Ecto neural progenitor cell (in vitro differentiated cells): ENCODE measurements at places on chromosomes 2 and 18.

- DNase-seq, result no peak
Measured at GRCh38 chr2:55019526-55020258, 30.6 kb downstream of the RTN4 start.

- DNase-seq, result peak; percentile 85
Measured at GRCh38 chr2:236158969-236159777, 9.0 kb downstream of the GBX2 start.

DNA sequence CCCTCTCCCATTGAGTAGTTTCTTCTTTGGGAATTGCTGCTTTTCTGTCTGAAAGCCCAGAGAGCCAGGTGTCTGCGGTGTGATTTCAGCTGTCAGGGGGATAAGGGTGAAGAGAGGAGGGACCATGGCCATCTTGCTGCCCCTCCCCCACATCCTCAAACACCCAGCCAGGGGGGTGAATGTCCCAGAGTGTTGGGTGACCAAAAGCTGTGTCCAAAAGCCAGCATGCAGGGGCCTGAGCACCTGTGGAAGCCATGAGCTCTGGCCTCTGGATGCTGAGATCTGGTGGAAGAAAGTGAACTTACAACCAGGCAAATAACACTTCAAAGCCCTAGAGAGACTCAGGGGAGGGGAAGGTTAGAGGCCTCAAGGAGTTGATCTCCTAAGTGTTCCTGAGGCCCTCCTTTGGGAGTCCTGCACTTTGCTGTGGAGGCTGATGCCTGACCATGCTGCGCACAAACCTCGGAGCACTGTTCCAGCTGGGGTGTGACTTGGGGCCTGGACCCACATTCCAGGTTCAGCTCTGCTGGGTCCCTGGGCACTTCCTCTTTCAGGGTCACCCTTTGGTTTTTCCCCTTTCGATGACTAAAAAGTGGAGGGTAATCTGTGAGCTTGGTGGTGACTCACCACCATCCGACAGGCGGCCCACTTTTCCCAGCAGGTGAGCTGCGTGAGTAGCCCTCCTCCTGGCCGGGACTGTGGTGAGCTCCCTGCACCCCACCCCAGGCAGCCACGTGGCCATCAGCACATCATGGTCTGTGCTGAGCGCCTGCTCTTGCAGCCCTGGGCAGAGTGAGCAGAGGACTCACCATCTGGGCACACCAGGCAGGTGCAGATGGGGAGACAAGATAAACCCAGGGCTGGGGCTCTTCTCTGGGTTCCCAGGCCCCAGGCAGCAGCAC is 66.8 kb upstream of the FOSL2 start:
- peak; percentile 44 for DNase-seq

DNA sequence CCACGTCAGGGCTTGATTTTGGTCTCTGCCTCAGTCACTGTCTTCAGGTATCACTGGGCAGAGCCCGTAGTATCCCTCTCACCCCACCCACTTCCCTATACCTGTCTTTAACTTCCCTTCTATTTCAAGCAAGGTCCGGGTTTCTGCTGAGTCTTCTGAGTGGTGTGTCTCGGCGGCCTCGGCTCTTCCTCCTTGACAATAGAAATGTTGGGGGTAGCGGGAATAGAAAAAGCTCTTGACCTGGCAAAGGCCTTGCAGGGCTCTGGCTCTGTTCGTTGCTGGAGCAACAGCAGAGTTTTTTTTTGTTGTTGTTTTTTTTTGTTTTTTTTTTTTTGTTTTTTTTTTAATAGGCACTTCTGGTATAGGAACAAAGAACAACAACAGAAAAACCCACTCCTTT is 16.0 kb upstream of the IGFBP5 start:
- DNase-seq, result no peak

- DNase-seq, result no peak
Measured at GRCh38 chr2:207327513-207327912, 161.8 kb upstream of the KLF7 start.

DNA sequence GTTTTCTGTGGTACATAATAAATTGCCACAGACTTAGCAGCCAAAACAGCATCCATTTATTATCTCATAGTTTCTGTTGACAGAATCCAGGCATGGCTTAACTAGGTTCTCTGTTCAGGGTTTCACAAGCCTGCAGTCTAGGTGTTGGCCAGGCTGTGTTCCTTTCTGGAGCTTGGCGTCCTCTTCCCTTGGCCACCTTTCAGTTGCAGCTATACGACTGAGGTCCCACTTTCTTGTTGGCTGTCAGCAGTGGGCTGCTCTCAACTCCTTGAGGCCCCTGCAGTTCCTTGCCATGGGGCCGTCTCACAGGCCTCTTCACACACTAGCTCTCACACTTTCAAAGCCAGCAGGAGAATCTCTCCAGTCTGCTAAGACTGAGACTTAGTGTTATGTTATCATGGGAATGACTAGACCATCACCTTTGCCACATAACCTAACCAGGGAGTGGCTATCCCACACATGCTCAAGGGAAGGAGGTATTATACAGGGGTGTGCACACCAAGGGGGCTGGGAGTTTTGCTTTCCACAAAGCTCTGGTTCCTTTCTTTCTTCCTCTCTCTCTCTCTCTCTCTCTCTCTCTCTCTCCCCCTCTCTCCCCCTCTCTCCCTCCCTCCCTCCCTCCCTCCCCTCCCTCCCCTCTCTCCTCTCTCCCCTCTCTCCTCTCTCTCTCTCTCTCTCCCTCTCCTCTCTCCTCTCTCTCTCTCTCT is 15.8 kb downstream of the RIOK3 start:
- no peak for DNase-seq

- DNase-seq, result no peak
Measured at GRCh38 chr2:230619491-230619890, 93.2 kb upstream of the CAB39 start.

DNA sequence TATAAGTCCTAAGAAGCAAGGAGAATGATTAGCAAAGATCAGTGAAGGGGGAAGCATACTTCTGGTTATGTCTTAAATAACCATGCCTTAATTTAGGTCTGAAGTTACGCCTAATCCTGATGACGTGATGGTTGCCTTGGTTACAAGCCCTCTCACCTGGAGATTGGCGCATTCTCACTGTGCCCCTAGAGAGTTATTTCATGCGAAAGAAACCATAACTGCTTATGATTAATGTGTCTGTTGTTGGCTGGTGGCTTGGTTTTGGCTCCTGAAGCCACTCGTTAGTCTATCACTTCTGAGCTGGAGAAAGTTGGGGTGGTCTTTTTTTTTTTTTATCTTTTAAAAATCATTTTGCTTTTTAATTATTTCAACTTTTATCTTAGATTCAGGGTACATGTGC is 47.0 kb downstream of the TNFRSF11A start:
- DNase-seq, result no peak

DNA sequence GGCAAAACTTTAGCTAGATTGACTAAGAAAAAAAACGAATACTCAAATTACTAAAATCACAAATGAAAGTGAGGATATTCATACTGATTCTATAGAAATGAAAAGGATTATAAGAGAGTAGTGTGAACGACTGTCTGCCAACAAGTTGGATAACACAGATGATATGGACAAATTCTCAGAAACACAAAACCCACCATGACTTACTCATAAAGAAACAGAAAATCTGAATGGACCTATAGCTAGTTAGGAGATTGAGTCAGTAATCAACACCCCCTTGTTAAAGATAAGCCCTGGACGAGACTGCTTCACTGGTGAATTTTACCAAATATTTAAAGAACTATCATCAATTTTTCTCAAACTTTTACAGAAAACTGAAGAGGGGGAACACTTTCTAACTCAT is 108.8 kb upstream of the TMEM200C start:
- no peak for DNase-seq
